NCI-H146 (cell line): ENCODE measurements at places on chromosomes 11 and 22.

- no peak for DNase-seq
These were observed 21.3 kb downstream of the AMPD3 start for GRCh38 chr11:10476342-10476741.

GRCh38 chr11:11171854-11172253 is 181.2 kb downstream of the CSNK2A3 start:
- no peak for DNase-seq

DNA sequence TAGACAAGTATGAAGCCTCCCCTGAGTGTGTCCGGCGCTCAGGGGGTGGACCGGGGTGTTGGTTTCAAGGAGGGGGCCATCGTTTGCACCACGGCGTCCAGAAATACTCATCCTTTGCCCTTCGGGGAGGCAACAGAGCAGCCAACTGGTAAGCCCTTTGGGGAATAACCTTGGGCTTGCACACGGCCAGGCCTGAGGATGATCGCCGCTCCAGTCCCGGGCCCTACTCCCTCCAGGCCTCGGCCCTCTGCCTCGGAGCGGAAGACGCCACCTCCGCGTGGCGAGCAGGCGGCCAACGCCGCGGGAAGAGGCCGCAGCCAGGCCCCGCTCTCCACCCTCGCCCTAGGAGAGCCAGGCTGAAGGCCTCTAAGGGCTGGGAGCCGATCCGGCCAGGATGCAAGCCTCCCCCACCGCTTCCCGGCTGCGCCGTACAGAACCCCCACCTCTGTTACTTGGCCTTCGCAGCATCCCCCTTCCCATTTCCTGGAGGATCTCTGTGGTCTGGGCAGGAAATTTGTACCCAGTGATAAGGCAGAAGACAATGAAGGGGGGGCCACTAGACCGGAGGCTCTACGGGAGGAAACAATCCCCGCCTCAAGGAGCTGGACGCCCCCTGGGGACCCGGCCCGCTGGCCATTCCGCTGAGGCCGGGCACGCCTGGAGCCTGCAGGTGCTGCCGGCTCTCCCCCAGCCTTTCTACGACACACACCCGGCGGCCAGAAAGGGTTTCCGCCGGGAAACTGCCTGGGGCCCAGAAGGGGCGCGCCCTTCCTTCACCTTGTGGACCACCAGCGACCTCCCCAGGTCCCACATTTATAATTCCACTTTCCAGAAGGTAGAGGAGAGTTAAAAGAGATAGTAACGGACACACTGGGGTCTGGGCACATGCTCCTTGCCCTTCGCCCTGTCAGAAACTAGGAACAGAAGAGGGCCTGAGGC is 2.6 kb downstream of the ESAM start:
- DNase-seq = no peak

DNA sequence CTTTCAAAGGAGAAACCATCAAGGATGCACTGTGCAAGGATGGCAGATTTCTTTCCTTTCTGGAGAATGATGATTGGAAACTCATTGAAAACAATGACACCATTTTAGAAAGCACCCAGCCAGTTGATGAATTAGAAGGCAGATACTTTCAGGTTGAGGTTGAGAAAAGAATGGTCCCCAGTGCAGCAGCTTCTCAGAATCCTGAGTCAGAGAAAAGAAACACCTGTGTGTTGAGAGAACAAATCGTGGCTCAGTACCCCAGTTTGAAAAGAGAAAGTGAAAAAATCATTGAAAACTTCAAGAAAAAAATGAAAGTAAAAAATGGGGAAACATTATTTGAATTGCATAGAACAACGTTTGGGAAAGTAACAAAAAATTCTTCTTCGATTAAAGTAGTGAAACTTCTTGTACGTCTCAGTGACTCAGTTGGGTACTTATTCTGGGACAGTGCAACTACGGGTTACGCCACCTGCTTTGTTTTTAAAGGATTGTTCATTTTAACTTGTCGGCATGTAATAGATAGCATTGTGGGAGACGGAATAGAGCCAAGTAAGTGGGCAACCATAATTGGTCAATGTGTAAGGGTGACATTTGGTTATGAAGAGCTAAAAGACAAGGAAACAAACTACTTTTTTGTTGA is 9.8 kb downstream of the FAM111A start:
- DNase-seq = no peak

GRCh38 chr11:81869351-81870065 is 864.2 kb downstream of the FAM181B start:
- no peak for DNase-seq

GRCh38 chr11:119258180-119258579 is 52.0 kb downstream of the CBL start:
- no peak for DNase-seq

DNA sequence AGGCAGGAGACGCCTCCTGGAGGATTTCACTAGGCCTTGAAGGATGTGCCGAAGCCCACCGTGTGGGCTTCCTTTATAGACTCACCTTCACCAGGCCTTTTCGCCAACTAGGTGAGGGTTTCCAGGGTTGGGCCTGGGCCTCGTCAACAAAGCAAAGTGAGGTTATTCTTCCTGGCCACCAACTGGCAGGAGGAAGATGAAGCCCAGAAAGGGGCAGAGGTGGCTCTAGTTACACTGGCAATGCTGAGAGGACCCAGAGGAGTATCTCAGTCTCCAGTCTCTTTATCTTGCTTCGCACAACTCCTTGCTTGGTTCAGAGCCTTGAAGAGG is 404 bp upstream of the RELT start:
- DNase-seq = peak; percentile 35

GRCh38 chr11:78860720-78861422 is 286.2 kb upstream of the NARS2 start:
- DNase-seq = no peak

- peak; percentile 27 for DNase-seq
These were observed 70.6 kb downstream of the PHF21A start for GRCh38 chr11:46050662-46051061.

GRCh38 chr11:68340784-68341556 is 28.6 kb downstream of the LRP5 start:
- DNase-seq = peak; percentile 67

DNA sequence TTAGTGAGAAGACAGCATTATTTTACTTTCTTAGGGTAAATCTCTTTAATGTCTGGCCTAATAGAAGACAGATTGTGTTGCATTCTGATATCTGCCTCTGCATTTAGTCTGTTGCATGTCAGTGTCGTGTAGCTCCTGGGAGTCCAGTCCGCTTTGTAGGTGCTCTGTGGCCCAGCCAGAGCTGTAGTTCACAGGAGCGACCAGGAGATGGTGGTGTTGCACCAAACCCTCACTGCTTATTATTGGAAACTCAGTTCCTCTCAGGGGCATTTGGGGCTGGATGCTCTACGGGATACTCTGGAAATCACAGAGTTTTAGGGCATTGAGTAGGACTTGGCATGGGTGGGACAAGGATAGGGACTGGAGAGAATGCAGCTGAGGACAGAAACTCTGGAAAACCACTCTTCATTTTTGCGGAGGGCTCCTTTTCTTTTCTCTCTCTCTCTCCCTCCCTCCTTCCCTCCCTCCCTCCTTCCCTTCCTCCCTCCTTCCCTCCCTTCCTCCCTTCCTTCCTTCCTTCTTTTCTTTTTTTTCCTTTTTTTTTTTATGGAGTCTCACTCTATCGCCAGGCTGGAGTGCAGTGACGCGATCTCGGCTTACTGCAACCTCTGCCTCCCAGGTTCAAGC is 21.7 kb downstream of the MIAT start:
- peak; percentile 39 for DNase-seq

GRCh38 chr11:96257972-96258934 is 84.7 kb downstream of the MAML2 start:
- no peak for DNase-seq

DNA sequence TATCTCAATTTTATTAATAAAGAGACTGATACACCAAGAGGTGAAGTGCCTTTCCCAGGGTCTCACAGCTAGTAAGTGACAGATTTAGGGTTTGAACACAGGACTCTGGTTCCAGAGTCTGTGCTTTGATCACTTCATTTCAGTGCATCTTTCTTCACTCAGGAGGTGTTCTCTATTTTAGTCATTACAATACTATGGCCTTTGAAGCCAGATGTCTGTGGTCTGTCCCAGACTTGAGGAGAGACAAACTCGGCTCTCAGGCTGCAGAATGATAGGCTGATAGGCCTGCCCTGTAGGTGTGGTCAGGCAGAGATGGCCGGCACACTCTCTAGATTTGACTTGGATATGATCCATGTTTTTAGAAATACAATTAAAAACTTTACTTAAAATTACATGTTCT is 478.5 kb upstream of the CCDC90B start:
- no peak for DNase-seq

DNA sequence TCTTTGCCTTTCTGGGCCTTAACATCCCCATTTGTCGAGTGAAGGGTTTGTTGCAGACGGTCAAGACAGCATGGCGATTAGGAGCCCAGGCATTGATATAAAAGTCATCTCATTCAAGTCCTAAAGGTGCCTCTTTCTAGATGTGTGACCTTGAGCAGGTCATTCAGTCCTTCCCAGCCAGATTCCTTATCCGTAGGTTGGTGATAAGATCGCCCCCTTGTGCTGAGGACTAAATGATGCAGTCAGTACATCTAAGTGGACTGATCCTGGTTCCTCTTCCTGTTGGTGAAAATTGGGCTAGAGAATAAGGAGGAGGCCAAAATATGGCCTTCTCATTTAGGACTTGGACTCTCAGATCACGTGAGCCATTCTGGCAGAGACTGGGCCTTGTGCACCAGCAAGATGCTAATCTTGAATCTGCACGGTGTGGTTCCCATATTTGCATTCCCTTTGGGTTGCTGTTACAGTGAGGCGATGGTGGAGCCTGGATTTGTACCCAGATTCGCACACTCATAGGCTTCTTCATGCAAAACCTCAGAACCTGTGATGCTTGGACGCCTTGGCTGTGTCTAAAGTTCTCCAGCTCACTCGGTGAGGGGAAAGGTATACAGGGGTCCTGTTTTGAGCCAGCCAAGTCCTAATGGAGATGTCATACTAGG is 156.8 kb downstream of the MYO18B start:
- peak; percentile 41 for DNase-seq

DNA sequence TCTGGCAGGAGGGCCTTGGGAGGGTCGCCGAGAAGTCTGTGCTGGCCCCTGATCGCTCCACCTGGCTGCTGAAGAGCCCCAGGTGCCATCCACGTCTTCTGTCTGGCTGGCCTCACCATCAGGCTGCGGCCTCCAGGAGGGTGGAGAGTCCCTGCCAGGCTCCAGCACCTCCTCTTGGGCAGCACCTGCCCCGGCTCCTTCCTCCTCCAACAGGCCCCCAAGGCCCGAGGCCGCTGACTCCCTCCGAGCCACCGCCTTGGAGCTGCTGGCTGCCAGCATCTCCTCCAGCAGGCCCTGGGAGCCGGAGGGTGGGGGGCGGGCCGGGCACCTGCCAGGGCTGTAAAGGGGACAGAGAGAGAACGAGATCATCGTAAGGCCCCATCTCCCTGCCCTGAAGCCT is 22.3 kb downstream of the TNKS1BP1 start:
- no peak for DNase-seq

- DNase-seq = no peak
These were observed 14.4 kb downstream of the TUB start for GRCh38 chr11:8095371-8095770.

DNA sequence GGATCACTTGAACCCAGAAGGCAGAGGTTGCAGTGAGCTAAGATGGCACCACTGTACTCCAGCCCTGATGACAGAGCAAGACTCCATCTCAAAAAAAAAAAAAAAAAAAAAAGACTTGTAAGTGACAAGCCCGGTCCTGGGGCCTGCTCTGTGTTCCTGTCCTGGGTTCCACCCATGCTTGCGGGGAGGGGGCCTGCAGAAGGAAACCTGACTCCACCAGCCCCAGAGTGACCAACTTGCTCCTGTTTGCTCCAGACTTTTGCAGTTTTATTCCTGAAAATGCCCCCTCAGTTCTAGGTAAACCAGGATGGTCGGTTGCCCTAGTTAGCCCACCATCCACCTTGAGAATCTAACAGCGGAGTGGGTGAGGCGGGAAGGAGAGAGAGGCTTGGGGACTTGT is 10.1 kb upstream of the LRP5 start:
- DNase-seq = no peak

DNA sequence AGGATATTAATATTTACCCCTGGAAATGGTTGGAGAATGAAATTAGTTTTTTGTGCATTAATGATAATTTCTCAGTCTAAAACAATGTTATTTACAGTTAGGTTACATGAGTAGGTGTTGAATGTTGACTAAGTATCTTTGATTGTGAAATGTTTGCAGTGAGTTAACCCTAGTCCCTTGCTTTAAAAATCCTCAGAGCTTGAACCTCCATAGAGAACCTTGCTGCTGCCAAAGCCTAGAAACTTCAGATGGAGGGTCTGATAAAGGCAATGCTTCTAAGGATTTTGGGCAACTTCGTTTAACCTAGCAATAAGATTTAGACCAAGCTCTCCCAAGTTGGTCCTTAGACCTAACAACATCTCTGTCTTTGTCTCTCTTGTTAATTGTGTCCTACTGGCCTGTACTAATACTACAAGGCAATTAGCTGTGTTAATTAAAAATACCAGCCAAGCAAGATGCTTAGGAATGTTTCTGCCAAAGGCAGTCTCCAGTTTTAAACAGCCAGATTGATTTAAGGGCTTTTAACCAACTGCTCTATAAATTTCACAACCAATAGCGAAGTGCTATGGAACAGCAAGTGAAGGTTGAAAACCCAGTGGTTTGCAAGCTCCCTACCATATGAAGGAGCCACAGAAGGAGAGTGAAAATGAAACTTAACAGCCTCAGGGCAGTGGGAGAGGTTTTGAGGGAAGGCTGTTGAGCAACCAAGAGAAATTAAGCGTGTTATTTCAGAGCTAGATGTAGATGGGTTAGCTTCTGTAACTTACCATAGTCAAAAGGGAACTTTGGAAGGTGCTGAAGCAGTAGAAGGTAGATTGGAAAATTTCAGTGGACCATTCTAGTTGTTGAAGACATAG is 295.9 kb upstream of the ANO5 start:
- DNase-seq = no peak

DNA sequence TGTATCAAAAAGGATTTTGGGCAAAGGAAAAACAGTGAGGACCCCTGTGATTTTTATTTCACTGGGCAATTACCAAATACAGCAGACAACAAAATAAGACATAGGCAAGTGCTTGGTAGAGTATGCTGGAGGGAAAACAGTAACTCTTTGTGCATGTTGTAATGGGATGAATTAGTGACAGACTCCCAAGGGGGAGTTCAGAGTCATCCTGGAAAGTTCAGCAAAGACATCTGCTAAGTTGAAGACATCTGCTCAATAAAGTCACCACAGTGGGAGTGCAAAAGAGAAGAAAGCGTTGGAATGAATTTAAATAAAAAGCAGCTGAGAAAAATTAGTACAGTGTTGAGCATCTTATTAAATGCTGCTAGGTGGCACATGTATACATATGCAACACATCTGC is 378.8 kb upstream of the ISX start:
- DNase-seq = no peak
